ENCODE measurements at places on chromosomes 5 and 9. TPM values are rescaled to one million over a fixed set of nuclear protein-coding genes. Genes with fewer than 3 reads are reported as not detected.

Gene PTCD2
- 18.2 TPM for total RNA-seq

Gene FAM169A
- total RNA-seq: 6.3 TPM

Gene MRNIP
- total RNA-seq: 13.1 TPM

Gene HSD17B4
- total RNA-seq: 236 TPM

Gene STPG3
- 0.58 TPM for total RNA-seq
